ENCODE measurements at places on chromosomes 3 and 15. TPM values are rescaled to one million over a fixed set of nuclear protein-coding genes. Genes with fewer than 3 reads are reported as not detected.

The CKMT1B gene
- 0.21 TPM for total RNA-seq

The GRAMD2A gene
- total RNA-seq, result not detected

The ZMAT3 gene
- 6.7 TPM for total RNA-seq

The GPR149 gene
- total RNA-seq, result not detected

The PRICKLE2 gene
- 4.9 TPM for total RNA-seq

The SPINK8 gene
- total RNA-seq, result not detected

The NMD3 gene
- 44.2 TPM for total RNA-seq

DNA sequence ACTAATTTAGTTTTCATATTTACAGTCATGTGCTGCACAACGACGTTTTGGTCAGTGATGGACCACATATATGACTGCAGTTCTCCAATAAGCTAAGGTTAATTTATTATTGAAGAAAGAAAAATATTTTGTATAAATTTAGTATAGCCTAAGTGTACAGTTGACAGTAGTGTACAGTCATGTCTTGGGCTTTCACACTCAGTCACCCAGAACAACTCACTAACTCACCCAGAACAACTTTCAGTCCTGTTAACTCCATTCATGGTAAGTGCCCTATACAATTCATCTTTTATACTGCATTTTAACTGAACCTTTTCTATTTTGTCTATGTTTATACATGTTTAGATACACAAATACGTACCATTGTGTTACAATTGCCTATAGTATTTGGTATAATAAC lies 3.8 kb upstream of the GABRR3 start:
- no peak for DNase-seq

- no peak for DNase-seq
Observed at GRCh38 chr15:79122391-79122790, 31.8 kb upstream of the RASGRF1 start.

- no peak for DNase-seq
Observed at GRCh38 chr3:189236352-189236751, 64.6 kb downstream of the TPRG1 start.

GRCh38 chr15:70802629-70803028 lies 39.3 kb upstream of the UACA start:
- DNase-seq, result no peak

DNA sequence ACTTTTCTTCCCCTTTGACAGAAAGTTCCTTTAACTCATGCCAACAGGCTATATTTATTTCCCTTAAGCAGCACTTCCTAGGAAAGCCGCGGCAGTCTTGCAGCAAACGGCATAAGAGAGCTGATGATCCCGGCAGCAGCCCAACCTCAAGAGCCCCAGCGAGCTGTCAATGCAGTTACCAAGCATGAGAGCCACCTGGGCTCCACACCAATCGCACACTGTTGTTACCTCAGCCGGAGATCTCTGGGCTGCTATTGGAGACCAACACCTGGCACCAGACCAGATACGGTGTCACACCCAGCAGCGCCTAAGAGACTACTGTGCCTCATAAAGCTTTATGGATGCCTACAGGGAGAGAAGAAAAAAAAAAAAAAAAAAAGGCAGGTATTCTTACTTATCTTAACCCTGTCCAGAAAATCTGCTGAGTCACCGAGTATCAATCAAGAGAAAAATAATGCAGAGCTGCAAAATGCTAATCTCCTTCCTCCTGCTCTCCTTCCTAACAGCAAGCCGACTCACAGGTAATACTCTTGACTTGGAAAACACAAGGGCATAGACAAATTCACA lies 11.7 kb downstream of the ABCC5 start:
- peak; percentile 68 for DNase-seq

DNA sequence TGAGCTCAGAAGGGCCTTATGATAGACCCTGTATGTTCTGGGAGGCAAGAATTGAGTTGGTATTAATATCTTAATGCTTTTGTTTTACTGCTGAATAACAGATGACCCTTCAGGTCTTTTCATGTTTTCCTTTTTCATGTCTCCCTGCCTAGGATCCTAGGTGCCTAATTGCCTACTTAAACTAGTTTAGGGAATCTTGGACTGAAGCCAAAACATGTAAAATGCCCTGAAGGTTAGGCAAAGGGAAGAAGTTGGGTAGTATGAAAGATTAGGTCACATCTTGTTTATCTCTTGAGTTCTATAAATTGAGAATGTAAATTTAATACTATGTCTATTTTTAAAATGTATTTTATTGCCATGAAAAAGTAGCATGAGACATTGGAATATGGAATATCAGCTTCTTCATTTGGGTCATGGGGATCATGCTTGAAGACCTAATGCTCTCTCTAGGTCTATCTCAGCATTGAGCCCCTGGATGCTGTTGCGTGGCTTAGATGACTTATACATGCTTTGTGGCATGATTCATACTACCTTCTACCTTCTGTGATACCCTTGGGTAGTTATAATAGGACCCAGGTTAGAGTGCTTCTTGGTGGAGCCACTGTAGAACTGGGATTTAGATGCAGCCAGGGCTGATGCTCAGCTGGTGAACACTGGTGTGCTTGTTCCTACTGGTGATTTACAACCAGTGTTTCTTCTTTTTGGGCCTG lies 26.4 kb downstream of the RBM6 start:
- DNase-seq, result no peak

DNA sequence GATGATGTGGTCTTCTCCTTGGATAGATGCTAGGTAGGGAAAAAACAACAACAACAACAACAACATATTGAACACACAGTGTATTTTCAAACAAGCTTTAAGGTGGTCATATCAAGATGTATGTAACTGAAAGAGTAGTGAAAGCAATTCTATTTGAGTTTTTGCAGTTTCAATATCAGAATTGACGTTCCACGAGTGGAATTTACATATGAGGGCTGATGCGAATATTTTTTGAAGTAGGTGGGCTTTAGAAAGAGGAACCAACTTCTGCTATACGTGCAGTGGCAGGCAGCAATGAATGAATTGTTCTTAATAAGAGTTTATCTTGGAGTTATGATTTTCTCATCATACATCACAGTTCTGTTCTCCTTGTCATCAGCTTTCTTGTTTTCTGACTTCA lies 151.9 kb upstream of the CNTN3 start:
- no peak for DNase-seq

DNA sequence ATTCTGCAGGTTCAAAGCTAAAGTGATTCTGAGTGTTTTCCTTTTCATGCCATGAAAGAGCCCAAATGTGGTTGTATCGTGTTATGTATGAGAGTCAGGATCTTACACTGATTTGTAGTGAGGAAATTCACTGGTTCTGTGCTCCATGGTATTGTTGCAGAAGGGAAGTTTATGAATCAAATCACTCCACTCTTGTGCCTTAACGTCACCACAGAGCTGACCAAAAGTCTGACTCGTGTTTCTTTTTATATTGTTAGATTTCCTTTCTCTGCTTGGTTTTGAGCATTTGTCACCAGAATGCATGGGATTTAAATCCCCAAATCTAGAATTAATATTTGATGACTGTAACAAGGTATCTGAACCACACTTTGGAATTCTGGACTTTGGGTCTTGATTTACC lies 29.1 kb upstream of the SLC30A4 start:
- no peak for DNase-seq

DNA sequence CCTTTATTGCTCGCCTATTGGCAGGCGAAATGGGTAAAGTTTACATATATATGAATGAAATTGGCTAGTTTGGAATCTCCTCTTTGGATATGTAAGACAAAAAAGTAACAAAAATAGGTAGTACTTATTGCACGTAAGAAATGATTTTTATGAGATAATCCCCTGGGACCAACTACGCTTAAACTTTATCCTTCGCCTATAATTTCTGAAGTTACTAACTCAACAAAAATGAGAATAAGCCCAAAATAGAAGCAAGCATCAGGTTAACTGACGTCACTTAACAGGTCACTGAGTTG lies 438 bp upstream of the SLC49A4 start:
- no peak for DNase-seq

DNA sequence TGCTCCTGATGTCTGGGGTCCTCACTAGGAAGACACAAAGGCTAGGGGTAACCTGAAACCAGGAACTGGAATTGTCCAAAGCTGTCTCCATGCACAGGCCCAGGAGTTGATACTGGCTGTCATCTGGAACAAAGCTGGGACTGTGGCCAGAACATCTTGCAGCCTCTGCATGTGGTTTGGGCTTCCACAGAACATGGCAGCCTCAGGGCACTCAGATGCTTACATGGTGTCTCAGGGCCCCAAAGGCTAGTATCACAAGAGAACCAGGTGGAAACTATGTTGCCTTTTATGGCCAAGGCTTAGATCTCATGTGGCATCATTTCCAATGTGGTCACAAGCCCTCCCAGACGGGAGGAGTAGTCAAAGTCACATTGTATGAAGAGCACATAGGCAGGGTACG lies 335.2 kb upstream of the TRIM42 start:
- DNase-seq, result no peak

DNA sequence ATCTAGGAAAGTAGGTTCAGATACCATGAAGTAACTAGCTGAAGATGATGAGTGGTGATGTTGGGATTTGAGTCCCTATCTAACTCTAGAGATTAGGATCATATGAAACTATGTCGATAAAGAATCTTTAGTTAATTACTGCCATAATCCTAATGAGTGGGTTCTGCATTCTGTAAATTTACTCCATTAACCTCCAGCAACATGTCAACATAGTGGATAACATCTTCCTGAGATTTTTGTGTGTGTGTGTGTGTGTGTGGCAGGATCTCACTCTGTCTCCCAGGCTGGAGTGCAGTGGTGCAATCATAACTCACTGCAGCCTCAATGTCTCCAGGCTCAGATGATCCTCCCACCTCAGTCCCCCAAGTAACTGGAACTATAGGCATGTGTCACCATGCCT lies 272.9 kb upstream of the DPH6 start:
- DNase-seq, result no peak

GRCh38 chr3:28935146-28935545 lies 345.7 kb upstream of the RBMS3 start:
- no peak for DNase-seq

DNA sequence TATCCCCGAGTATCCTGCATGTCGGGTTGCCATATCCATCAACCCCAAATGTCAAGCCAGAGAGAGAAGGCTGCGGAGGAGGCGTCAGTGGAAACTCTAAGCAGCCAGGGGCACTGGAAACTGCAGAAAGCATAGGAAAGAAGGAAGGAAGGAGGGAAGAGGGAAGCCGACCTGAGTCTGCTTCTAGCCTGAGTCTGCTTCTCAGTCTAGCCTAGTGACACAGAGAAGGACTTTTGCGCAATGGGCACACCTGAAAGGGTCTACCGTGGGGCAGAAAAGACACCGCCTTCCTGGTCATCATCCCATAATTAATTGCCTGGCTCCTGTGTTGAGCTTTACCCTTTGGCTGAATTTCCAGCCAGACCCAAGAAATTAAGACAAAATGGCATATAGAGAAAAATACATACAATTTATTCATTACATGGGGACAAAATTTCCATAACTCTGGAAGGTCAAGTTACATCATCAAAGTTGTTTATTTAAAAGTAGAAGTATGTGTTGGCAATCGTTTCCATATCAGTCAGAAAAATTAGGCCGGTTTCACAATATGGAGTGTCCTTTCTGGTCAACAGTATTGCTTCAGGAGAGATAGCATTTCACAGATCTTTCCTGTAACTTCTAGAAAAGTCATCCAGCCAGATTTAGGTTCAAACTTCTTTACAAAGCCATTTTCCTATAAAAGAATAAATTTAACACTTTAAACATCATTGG lies 10.3 kb downstream of the BCL2A1 start:
- DNase-seq, result no peak
